Stimulated activated CD8-positive, alpha-beta memory T cell treated with anti-CD3 and anti-CD28 coated beads, Interleukin-2, amount 100 ng/mL, for 1 hour (primary cell): ENCODE measurements at places on chromosomes 4 and X.

GRCh38 chr4:142120921-142121320 is 484.5 kb downstream of the IL15 start:
- no peak for DNase-seq

GRCh38 chr4:11543706-11544105 is 115.0 kb upstream of the HS3ST1 start:
- DNase-seq, result no peak

- DNase-seq, result no peak
These were observed 265.2 kb downstream of the FBXO8 start for GRCh38 chr4:174018236-174018635.

- DNase-seq, result no peak
These were observed 208.7 kb downstream of the PDGFC start for GRCh38 chr4:156762851-156763250.

DNA sequence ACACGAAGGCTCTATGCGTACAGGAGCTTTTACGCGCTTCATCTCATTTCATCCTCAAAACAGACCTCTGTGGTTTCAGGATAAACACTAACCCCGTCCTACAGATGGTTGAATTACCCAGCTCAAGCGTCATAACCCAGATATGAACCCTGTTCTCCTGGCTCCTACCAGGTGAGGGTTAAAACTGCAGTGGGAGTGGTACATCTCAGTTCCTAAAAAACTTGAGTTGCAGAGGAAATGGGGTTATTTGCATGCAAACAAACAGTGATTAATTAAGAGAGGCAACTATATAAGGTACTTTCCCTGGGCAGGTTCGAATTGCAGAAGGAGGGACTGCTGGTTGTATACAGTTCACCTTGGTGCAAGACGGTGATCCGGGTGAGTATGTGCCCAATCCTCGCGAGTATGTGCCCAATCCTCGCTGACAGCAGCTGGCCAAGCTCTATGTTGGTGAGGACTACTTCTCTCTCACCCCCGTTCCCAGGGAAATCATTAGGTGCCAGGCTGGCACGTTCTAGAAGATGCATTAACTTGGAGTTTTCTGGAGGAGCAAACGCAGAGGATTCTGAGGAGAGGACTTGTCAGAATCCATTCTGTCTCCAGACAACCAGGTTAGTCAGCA is 72.6 kb downstream of the FHDC1 start:
- no peak for DNase-seq

- DNase-seq, result no peak
These were observed 2024.1 kb upstream of the TENM3 start for GRCh38 chr4:180219080-180219479.

DNA sequence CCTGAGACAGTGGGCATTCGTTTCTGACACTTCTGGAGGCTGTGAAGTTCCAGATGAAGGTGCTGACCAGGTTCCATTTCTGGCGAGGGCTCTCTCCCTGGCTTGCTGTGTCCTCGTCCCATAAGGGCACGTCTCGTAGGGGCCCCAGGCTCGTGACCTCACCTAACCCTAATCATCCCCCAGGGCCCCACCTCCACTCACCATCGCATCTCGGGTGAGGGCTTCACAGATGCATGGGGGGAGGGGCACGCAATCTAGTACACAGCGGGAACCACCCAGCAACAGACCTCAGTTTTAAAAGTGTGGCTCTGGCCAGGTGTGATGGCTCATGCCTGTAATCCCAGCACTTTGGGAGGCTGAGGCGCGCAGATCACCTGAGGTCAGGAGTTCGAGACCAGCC is 22.1 kb downstream of the PDE6B start:
- DNase-seq, result no peak

DNA sequence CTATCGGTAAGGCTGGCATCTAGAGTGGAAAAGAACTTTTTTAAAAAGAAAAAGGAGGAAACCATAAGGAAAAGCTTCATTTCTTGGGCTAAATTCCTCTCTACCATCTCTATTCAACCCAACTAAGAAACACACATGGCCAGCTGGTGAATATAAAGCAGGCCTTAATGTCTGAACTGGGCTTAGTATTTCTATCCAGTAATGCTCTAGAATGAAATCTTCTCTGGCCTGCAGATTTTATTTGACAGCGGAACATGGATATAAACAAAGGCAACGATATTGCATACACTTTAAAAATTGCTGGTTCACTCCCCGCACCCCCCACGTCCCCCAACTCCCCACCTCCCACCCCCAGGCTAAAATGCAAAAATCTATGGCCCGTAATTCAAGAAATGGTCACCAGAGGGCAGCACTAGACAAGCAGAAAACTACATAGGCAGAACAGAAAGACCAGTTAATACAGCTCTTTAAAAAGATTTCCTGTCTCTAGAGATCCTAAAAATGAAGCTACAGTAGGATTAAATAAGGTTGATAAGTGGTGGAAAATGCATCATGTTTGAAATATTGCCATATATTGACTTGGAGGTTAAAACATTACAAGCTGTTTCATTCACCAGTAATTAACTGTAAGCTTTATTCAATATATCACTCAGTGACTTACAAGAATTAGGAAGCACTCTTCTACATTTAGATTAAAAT is 155.2 kb upstream of the GALNT7 start:
- DNase-seq, result peak; percentile 14

DNA sequence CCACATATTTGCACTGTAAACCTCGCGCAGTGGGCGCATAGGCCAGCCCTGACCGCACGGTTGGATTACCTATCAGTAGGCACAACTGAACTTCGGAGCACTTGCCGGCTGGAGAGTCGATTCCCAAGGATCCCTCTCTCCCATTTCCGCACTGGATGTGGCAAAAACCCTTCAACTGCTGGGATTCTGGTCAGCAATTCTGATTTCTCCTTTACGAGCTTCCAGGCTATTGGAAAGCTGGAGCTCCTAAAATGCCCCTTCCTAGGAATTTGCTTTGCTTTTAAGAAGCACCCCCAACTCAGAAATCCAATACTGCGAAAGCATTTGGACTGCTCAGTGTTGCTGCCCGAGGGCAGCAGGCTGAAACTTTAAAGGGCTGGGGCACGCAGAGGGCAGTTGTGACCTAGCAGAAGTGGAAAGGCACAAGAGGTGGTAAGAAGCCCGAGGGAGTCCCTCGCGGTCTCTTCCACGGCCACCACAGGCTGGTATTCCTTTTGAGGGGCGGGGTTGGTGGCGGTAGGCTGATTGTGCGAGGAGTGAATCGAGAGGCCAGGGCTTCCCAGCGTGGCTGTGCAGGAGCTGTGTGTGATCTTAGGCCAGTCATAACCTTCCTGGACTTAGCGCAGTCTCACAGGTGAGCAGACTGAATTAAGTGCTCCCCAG is 1.6 kb downstream of the ZAR1 start:
- DNase-seq, result no peak

DNA sequence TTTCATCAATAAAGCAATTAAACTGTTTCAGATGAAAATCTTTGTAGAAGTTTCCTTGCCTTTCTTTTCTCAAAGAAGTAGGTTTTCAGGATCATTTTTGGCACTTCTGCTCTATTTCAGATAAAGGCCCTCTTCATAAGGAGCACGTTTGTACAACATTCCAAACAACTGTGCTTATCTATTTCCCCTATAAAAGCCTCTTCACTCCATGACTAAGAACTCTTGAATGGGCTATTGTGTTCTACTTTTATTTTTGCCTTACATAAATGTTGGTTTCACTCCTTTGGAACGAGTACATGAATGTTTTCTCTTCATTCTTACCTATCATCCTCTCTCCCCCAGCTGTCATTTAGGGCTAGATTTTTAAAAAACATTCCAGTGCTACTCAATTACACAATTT is 288.0 kb upstream of the PPP1R2C start:
- DNase-seq, result no peak

DNA sequence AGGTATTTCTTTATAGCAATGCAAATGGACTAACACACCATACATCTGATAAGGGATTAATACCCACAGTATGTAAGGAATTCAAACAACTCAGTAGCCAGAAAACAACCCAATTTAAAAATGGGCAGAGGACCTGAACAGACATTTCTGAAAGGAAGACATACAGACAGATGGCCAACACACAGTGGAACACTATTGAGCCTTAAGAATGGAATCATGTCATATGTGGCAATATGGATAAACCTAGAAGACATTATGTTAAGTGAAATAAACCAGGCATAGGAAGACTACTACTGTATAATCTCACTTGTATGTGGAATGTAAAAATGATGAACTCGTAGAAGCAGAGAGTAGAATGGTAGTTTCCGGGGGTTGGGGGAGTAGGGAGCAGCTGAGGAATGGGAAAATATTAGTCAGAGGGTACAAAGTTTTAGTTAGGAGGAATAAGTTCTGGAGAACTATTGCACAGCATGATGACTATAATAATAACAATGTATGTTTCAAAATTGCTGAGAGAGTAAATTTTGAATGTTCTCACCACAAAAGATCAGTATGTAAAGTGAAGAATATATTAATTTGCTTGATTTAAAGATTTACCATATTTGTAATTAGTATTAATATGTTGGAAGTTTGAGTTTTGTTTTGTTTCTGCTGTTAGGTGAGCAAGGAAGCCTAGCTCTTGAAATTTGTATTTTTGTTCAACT is 25.2 kb downstream of the WDR44 start:
- DNase-seq, result no peak

DNA sequence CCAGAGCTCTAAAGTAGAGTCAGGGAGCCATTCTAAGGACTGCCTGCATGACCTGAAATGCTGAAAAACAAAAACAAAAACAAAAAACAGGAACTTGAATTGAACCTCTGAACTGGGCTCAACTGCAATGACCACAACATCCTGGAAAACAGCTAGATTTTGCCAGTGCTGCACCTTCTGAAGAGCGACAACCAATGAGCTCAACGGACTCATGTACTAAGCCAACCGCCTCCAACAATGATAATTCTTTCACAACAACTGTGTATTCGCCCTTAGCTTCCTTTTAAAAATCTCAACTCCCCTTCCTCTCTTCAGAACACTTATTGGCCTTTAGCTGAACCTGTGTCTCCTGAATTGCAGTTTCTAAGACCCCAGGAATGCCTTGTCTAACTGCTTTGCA is 69.8 kb downstream of the HAUS3 start:
- DNase-seq, result no peak

GRCh38 chrX:87067795-87068369 is 449.7 kb upstream of the KLHL4 start:
- DNase-seq, result no peak

- DNase-seq, result no peak
These were observed 42.2 kb downstream of the AGA start for GRCh38 chr4:177400030-177400429.

DNA sequence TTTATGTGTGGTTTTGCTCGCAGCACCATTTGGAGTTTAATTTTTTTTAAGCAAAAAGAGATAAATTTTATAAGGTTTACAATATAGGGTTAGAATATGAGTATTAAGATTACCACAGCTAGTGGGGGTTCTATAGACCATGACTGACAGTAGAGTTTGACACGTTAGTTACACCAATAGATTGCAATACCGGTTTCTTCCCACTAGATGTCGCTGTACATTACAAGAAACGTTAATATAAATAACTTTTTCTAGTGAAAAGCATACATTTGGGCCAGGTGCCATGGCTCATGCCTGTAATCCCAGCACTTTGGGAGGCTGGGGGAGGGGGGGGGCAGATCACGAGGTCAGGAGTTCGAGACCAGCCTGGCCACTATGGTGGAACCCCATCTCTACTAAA is 433.6 kb downstream of the MAGEB5 start:
- DNase-seq, result no peak

DNA sequence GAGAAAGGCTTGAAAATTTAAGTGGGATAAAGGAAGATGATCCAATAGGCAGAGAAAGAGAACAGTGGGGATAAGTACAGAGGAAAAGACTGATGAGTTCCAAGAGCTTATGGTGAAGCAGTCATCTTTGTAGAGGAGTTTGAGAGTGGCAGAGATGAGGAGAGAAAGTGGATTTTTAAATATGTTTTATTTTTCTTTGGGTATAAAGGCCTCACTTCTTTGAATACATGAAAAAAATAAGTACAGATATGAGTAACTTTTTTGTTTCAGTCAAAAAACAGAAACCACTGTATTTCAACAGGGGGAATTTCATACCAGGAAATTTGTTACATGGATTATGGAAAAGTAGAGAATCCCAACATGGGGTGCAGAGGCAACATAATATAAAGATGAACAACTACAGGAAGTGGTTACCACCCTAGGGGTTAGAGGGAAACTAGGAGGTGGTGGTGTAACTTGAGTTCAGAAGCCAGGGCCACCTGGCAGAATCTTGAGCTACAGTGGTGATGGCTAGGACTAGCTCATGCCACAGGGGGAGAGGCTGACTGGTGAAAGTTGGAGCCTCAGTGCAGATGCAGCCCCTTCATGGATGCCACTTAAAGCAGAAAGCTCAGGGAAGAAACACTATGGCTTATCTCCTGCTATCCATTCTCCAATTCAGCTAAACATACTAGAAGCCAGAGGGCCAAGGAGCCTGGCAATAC is 3.4 kb upstream of the CYBB start:
- no peak for DNase-seq

- no peak for DNase-seq
These were observed 52.8 kb upstream of the SRPX start for GRCh38 chrX:38273453-38273852.

DNA sequence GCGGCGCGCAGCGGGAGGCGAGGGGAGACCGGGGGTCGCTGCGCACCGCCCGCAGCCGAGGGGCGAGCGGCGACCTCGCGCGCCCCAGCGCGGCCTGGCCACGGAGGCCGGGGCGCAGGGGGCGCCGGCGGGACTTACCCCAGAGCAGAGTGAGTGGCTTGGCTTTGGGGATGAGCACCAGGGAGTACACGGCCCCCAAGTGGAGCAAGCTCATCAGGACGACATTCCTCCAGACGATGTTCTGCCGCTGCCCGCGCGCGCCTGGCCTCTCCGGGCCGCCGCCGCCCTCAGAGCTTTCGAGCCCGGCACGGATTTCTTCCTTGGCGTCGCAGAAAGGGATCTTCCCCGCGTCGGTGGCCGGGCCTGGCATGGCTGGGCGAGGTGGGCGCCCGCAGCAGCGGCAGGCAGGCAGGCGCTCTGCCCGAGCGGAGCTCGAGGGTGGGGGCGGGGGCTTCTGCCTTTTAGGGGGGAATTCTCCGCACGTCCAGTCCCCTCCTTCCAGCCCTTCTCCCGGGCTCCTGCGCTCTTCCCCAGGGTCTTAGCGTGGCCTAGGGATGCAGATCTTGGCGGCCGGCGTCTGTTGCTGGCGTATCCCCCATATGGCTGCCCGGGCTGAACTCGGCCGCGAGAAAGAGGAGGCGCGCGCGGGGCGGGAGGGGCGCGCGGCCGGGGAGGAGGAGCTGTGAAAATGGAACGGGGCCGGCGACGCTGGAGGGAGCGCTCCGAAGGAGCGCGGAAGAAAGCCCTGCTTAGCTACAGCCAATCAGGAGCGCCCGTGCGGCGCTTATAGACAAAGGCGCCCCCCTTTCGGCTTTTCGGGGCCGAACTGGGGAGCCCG is at the start of gene SCD5:
Gene SCD5 (minus strand): TSS at position 629 of the 838 bp plus-strand sequence. CDS start 259 bp downstream, at position 370.
- DNase-seq, result peak; percentile 44

GRCh38 chr4:74768857-74769525 is 25.3 kb downstream of the BTC start:
- no peak for DNase-seq

GRCh38 chr4:103786014-103786413 is 66.2 kb upstream of the TACR3 start:
- no peak for DNase-seq

GRCh38 chrX:133637765-133638164 is 222.5 kb upstream of the GPC4 start:
- DNase-seq, result no peak
